GM12878 (cell line): ENCODE measurements at places on chromosomes 4 and X.

GRCh38 chr4:159705334-159705733, 602.5 kb downstream of the RAPGEF2 start:
- DNase-seq, result no peak

GRCh38 chrX:30253257-30253656, 6.3 kb downstream of the MAGEB1 start:
- peak; percentile 8 for DNase-seq

GRCh38 chr4:110860901-110861300, 238.0 kb upstream of the PITX2 start:
- no peak for DNase-seq

GRCh38 chr4:109622626-109623025, 62.6 kb downstream of the MCUB start:
- DNase-seq, result no peak

GRCh38 chrX:119693996-119694451, 1.1 kb upstream of the SEPTIN6 start:
- DNase-seq, result no peak

DNA sequence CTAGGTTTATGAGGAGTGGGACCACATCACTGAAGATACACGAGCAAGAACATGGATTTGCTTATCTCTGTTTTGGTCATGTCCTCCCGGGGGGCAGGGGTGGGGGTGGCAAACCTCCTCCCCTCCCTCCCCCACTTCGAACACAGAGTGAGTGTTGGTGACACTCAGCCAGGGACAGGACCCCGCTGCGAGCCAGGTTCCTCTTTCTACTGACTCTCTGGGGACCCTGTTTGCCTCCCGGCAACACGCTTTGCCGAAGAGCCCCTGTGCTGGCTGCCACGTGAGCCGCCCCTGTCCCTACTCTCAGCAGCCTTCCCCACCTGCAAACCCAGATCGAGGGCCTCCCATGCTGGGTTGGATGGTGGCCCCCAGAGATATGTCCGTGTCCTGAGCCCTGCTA, 34.7 kb downstream of the P2RY8 start:
- DNase-seq, result no peak

DNA sequence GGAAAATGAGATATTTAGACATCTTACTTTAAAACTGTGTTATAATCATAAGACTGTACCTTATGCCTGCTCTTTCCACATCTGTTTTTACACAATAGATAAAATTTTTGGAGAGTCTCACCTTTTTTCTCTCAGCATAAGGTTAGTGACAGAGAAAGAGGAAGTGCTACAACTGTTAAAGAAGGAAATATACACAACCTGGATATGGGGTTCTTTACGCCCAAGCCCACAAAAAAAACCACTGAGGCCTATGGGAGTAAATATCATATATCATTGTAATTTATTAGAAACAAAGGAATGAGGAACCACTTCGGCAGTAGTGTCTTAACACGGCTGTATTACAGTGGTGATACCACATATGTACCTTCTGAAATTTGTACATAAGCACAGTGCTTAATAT, 265.9 kb upstream of the GK2 start:
- no peak for DNase-seq

DNA sequence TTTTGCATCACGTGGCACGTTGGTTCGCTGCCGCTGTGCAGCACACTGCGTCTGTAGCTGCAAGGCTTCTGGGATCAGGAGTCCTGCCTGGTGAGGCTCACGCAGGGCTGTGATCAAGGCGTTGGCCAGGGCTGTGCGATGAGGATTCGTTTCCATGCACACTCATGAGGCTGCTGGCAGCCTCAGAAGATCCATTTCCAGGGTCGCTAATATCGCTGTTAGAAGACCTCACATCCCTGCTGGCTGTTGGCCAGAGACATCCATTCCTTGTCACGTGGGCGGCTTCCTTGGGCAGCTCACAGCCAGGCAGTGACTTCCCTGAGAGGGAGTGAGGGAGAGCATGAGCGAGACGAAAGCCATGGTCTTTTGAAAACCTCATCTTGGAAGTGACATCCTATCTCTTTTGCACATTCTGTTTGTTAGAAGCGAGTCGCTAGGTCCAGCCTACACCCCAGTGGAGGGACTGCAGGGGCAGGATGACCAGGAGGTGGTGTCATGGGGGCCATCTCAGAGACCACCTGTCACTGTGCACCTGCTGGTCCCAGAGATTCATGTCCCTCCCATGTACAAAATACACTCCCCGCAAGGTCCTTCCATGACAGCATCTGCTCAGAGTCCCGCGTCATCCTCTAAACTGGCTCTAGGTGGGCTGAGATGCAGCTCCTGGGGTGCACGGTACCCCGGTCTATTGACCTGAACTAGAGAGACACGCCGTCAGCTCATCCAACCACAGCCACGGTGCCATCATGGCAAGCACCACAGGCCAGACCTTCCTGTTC, 12.2 kb downstream of the RGS12 start:
- DNase-seq, result no peak

- DNase-seq, result no peak
Measured at GRCh38 chrX:1597345-1598020, 6.1 kb downstream of the AKAP17A start.

GRCh38 chr4:38122060-38122459, 161.9 kb downstream of the PTTG2 start:
- no peak for DNase-seq

- DNase-seq, result no peak
Measured at GRCh38 chr4:3193531-3194203, 55.3 kb upstream of the MSANTD1 start.
